SK-N-MC (cell line): ENCODE measurements at places on chromosomes 1 and 21.
A peak's percentile ranks its signal among the peaks of the same experiment; 100 is the strongest.

GRCh38 chr1:175197531-175197930 is 5.0 kb upstream of the KIAA0040 start:
- no peak for DNase-seq

- no peak for DNase-seq
Measured at GRCh38 chr1:241343956-241344355, 13.0 kb downstream of the RGS7 start.

DNA sequence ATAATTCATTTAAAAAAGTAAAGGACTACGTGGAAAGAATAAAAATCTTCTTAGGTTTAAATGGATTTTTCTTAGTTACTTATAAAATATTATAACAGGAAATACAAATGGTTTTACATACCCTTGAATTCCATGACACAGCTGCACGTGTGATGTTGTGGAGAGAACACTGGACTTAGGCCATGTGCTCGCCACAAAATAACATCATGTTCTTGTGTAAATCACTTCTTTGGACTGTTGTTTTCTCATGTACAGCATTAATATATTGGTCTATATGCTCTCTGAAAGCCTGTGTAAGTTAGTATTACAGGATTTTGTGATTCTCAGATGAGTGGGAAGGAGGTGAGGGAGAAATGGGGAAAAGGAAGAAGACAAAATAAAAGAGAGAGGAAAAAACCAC is 228.2 kb downstream of the DNM3 start:
- no peak for DNase-seq

GRCh38 chr1:7856345-7856744 is 3.5 kb upstream of the UTS2 start:
- DNase-seq: peak; percentile 24

GRCh38 chr1:10591010-10591409 is 116.3 kb downstream of the PEX14 start:
- no peak for DNase-seq

GRCh38 chr1:26102119-26102518 is 9.5 kb upstream of the PDIK1L start:
- DNase-seq: no peak

- no peak for DNase-seq
Measured at GRCh38 chr1:56901716-56902115, 47.1 kb downstream of the C8A start.

DNA sequence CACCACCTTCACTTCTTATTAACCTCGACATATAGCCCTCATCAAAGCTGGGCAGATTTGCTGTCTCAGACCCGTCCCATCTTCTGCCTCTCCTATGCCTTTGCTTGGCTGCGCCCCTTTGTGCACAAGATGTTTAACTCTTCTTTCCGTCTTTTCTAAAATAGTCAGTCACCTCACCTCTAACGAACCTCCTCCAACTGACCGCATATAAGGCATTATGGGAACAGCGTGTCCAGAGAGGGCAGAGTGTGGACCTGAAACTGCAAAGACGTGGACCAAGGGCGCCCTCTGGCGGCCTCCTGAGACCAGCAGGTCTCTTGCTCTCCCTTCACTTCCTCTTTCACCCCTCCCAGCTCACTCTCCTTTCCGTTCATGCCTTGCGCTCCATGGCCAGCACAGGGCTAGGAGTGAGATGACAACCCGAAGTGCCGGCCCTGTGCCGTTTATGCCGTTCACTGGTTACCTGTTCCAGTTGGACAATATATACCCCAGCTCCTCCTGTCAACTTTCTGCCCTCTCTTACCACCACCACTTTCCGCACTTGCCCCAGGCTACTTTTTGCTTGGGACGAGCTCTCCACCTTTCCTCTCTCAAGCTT is 2.5 kb upstream of the METTL25B start:
- DNase-seq: no peak

DNA sequence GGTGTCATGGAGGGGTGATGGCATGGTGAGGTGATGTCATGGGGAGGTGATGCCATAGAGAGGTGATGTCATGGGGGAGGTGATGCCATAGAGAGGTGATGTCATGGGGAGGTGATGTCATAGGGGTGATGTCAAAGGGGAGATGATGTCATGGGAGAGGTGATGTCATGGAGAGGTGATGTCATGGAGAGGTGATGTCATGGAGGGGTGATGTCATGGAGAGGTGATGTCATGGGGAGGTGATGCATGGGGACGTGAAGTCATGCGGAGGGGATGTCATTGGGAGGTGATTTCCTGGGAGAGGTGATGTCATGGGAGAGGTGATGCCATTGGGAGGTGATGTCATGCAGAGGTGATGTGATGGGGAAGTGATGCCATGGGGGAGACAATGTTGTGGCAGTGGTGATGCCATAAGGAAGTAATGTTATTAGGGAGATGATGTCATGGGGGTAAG is 92.1 kb upstream of the C1orf174 start:
- no peak for DNase-seq

DNA sequence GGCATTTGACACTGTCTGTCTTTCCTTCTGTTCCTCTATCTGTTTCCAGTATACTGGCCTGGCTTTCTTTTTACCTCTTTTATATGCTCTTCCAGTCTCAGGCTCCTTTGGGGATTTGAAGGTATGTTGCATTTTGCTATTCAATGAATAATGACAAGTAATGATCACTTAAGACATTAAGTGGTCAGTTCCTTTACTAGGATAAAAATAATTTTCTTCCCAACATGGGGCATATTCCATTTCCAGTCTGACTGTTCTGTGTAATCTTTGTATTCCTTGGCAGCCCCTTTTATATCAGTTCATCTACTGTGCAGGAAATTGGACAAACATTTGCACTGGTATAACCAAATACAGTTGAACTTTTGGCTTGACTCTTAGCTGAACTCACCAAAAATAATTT is 15.6 kb downstream of the METTL18 start:
- no peak for DNase-seq

GRCh38 chr1:170200161-170200560 is 54.4 kb downstream of the NTMT2 start:
- DNase-seq: no peak

GRCh38 chr1:60699325-60699724 is 383.0 kb upstream of the NFIA start:
- DNase-seq: no peak

DNA sequence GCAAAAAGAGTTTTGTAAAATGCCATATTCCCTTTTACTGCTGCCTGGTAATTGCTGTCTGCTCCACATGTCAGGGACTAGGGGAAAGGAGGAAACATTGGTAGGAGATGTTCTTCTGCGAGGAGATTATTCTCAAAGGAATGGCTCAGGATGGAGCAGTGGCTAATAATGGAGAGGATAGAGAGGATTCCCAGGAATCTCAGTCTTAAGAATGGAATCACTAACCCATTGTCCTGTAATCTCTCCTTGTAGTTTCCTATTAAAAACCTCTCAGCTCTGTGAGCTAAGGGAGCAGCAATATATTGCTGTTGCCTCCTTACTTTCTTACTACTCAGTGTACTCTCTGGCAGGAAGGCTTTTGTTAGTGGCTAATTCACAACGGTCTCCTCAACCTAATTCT is 175.4 kb downstream of the HS2ST1 start:
- DNase-seq: no peak

DNA sequence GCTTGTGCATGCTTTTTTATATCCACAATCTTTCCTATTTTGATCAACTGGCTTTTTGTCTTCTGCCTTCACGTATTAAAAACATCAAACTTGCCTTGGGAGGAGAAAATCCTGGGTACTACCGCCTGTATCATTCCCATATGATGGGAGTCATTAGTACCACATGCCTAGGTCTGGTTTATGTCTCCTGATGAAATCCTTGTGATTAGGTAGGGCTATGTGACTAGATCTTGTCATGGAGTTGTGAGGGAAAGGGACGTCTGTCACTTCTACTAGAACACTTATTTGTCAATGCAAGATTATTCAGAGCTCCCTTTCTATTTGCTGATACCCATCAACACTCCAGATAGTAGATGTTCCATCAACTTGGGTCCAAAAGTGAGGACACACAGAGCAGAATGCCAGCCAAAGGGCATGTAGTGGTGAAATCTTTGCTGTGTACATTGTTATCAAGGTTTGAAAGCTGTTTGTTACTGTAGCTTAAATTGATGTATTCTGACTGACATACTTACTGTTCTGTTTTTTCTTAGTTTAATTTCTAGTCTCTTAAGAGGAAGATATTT is 621.8 kb upstream of the NR5A2 start:
- DNase-seq: no peak

- DNase-seq: no peak
Measured at GRCh38 chr21:36207577-36208320, 51.1 kb downstream of the DOP1B start.

DNA sequence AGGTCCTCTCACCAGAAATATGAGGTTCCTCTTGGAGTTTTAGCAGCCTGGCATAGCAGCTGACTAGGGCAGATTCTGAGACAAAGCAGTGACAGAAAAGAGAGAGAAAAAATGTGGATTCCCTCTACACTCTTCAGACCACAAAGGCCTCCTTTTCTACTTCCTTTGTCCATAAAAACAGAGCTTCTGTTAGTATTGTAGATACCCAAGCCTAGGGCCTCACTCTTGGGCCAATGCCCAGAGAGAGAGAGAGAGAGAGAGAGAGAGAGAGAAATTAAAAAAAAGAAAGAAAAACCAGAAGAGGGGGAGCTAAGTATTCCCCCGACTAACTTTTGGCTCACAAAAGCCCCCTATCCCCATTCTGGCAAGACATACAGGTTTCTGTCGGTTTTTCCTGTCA is 2.4 kb upstream of the ZRANB2 start:
- DNase-seq: no peak

DNA sequence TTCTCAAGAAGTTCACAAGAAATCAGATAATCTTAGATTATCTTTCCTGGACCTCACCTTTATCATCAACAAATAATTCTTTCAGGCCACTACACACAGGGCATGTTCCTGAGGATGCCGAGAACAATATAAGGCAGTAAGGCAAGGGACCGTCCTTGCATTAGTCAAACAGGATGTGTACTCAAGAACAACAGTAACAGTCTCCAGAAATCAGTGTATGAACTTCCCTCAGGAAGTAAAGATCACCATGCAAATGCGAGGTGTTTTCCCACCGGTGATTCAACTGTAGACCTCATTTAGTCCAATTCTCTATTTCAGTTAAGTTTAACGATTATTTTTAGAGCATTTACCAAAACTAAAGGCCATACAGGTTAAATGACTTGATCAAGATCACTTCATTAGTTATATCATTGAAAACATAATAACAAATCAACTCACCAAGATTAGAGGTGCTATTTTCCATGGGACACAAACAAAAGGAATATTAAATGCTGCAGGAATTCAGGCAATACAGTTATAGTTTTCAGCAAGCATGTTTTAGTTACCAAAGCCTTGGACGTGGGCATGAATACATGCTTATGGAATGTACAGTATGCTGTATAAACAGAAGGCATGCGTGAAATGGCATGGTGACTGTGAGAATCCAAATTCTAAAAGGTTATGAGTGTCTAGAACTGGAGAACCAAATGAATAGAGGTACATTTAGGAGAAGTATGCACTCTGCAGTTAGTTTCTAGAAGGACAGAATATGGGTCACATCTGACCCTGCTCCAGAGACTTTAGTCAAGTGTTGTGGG is 145.2 kb downstream of the TNR start:
- no peak for DNase-seq

GRCh38 chr1:227944090-227944930 is 3.4 kb downstream of the WNT9A start:
- no peak for DNase-seq

DNA sequence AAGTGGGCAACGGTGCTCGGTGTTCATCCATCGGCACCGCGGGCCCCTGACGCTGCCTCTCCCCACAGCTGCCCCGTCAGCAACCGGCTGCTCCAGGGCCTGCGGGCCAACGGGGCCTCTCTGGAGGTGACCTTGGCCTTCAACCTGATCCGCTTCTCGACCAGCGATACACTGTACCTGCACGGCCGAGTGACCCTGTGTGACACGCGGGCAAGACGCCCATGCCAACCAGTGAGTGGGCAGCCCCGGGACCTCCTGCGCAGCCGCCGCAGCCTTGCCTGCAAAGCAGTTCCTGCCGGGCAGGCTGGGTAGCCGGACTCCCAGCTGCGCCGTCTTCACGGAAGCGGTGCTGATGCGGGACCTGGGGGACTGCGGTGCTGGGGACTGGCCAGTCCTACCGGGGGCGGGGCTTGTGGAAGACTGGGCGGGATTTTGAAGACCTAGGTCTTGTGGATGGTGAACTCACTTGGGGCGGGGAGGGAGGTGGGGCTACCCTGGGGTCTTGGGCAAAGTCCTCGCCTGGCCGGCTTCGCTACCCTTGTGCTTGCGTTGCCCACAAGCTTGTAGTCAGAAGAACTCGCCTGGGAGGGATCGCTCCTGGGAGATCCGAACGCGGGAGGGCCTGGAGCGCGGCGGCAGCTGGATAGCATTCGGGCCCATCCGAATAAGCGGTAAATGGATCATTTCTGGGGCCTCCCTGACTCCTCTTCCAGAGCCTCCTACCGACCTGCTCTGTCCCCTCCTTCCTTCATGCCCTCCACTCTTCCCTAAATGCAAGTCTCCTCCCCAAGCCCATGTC is 8.8 kb upstream of the CEP85 start:
- DNase-seq: no peak
